ENCODE measurements at places on chromosomes 6 and 20. TPM values are rescaled to one million over a fixed set of nuclear protein-coding genes. Genes with fewer than 3 reads are reported as not detected.

Gene KCNK16
- total RNA-seq: not detected

Gene PLG
- not detected for total RNA-seq

Gene TMC2
- not detected for total RNA-seq

Gene MYO6
- total RNA-seq: 3.6 TPM

DNA sequence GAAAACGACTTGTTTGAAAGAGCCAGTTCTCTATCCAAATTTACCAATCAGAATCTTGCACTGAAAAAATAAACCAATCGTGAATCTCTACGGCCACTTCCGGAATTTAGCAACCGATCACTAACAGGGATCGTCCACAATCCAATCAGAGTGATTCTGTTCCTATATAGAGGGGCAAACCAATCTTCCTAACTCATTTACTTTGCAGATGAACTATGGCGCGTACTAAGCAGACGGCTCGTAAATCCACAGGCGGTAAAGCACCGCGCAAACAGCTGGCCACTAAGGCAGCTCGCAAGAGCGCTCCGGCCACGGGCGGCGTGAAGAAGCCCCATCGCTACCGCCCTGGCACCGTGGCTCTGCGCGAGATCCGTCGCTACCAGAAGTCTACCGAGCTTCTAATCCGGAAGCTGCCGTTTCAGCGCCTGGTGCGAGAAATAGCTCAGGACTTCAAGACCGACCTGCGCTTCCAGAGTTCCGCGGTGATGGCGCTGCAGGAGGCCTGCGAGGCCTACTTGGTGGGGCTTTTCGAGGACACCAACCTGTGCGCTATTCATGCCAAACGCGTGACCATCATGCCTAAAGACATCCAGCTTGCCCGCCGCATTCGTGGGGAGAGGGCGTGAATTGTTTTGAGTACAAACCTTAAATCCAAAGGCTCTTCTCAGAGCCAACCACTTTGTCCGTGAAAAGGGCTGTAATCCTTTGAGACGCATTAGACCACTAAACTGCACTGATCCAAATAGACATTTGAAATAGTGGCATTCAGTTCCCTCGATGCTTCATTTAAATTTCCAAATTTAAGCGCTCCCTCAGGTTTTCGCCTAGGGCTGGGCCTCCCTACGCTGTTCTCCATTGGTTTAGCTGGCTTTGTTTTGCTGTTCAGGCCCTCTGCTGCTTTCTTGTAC lies 138.0 kb downstream of the HFE start:
- DNase-seq: no peak
- peaks cover 9% of the 10 kb centered on the region for H3K4me1 ChIP-seq
- H3K27ac ChIP-seq: peak overlapping the region; percentile 95
- no peaks in the 10 kb centered on the region for H3K27me3 ChIP-seq
- H3K4me3 ChIP-seq: peak overlapping the region; percentile 56

DNA sequence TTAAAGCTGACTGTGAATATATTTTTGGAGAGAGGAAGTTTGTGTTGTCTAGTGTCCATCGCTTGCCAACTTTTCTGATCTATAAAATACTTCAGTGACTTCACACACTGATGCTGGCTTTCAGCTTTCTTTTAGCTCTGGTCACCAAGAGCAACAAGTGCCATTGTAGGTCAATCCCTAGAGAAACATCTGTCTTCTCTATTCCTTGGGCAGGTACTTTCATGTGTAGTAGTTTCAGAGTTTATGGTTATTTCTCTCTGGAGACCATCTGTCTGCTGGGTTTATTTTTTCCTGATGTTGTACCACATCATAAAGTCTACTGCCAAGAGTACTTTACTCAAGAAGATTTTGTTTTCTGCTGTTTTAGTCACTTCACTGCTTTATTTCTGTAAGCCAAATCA lies 249.9 kb downstream of the KHDC1L start:
- DNase-seq: no peak
- H3K4me3 ChIP-seq: no peak overlapping the region
- no peak overlapping the region for H3K27ac ChIP-seq
- no peaks in the 10 kb centered on the region for H3K27me3 ChIP-seq
- no peaks in the 10 kb centered on the region for H3K4me1 ChIP-seq

DNA sequence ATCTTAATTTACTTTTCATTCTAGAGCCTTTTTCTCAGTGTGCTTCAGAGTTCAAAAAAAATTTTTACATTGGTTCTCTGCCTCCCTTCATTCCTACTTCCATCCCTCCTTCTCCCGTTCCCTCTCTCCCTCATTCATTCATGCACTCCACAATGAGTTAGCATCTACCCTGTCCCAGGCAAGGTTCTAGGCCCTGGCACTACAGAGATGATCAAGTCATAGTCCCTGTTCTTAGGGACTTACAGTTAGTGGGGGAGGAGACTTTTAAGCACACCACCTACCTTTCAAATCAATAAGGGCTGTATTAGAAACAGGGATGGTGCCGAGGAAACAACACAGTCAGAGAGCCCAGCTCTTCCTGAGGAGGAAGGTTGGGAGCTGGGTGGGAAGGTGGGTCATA lies 40.3 kb downstream of the MAP3K5 start:
- H3K4me3 ChIP-seq: no peak overlapping the region
- H3K4me1 ChIP-seq: no peaks in the 10 kb centered on the region
- H3K36me3 ChIP-seq: no peaks in the 10 kb centered on the region

DNA sequence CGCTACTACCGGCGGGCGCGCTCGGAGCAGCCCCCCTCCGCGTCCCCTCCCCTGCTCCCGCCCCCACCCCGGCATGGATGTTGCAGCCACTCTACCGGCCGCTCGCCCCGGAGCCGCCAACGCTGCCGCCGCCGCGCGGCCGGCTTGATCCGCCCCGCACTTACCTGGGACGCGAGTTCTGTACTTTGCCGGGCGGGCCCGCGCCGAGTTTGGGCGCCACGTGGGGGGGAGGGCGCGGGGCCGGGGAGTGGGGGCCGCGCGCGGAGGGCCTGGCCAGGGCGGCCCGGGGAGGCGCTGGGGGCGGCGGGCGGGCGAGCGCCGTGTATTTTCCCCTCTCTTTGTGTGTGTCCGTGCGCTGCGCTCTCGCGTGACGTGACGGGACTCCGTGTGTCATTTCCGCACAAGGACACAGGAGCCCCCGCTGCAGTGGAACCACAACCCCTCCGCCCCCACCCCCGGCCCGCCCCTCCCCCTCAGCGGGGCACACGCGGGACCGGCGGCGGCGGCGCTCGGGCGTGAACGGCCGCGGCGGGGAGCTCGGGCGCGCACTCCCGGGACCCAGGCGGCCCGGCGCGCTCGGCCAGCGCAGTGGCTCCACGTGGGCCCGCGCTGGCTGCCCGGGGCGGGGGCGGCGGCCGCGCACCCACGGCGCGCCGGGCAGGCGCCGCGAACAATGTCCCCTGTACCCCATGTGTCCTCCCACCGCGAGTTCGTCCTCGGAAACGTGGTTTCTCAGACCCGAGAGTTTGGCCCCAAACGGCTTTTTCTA lies at the start of gene BEND3:
TSS of gene BEND3 (minus strand) at position 590 of the 769 bp plus-strand sequence. CDS start 16,230 bp downstream, outside the sequence.
- no peaks in the 10 kb centered on the region for H3K36me3 ChIP-seq
- peak within 1 kb of the TSS; percentile 67 for H3K27ac ChIP-seq

- no peaks in the 10 kb centered on the region for H3K4me1 ChIP-seq
Observed at GRCh38 chr20:25496165-25496967, 88.9 kb downstream of the GINS1 start.

DNA sequence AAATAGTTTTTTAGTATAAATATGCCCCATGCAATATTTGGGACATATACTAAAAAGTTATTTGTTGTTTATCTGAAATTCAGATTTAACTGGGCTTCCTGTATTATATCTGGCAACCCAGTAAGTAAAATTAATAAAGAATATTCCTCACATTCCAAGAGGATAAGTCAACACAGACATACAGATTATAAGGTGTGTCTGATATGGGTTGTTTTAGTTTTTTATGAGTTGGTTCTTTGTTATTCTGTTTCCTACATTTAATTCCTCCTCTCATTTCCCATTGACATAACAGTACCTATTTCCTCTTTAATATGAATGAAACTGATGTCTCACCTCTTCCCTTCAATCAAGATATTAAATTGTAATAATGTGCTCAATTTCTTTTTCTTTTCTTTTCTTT lies 1.7 kb upstream of the PLA2G7 start:
- H3K4me3 ChIP-seq: no peak overlapping the region
- no peak overlapping the region for H3K27ac ChIP-seq
- no peaks in the 10 kb centered on the region for H3K4me1 ChIP-seq
- no peaks in the 10 kb centered on the region for H3K27me3 ChIP-seq

Data from right atrium auricular region (tissue), 2 donors.